ENCODE measurements at places on chromosomes 4 and X.

GRCh38 chrX:95911062-95911461 is 773.6 kb upstream of the DIAPH2 start:
- H3K4me3 ChIP-seq: no peak overlapping the region
- H3K27ac ChIP-seq: no peak overlapping the region
- H3K36me3 ChIP-seq: no peaks in the 10 kb centered on the region
- no peak for DNase-seq
- no peaks in the 10 kb centered on the region for H3K4me1 ChIP-seq
- H3K27me3 ChIP-seq: no peaks in the 10 kb centered on the region

GRCh38 chrX:15749642-15750610 is 11.9 kb downstream of the CA5B start:
- H3K36me3 ChIP-seq: peaks cover 16% of the 10 kb centered on the region
- peaks cover 58% of the 10 kb centered on the region for H3K4me1 ChIP-seq
- no peak for DNase-seq
- no peaks in the 10 kb centered on the region for H3K27me3 ChIP-seq
- peak overlapping the region; percentile 98 for H3K27ac ChIP-seq

DNA sequence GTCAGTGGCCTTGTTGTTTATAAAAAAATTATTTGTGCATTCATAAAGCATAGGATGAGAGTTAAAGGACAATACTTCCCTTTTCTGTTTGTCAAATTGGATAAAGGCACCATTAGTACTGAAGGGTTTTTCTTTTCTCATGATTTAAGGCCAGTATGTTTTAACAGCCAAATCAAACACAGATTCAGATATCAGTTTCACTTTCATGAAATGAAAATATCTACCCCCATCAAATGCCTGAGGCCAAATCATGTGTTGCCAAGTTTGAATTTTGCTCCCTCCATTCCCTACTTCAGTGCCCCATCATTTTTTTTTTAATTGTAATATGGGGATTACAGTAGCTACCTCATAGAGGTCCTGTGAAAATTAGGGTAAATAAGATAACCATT is 745.9 kb downstream of the RPA4 start:
- H3K27me3 ChIP-seq: peaks cover 5% of the 10 kb centered on the region
- no peak overlapping the region for H3K27ac ChIP-seq
- no peaks in the 10 kb centered on the region for H3K4me1 ChIP-seq
- H3K4me3 ChIP-seq: no peak overlapping the region

GRCh38 chr4:118866442-118866841 is 22.2 kb upstream of the SYNPO2 start:
- H3K27me3 ChIP-seq: no peaks in the 10 kb centered on the region
- H3K36me3 ChIP-seq: no peaks in the 10 kb centered on the region
- no peaks in the 10 kb centered on the region for H3K4me1 ChIP-seq

GRCh38 chr4:152962150-152962549 is 26.0 kb downstream of the FHDC1 start:
- no peak for DNase-seq
- H3K4me3 ChIP-seq: no peak overlapping the region
- peaks cover 10% of the 10 kb centered on the region for H3K4me1 ChIP-seq
- H3K36me3 ChIP-seq: no peaks in the 10 kb centered on the region

DNA sequence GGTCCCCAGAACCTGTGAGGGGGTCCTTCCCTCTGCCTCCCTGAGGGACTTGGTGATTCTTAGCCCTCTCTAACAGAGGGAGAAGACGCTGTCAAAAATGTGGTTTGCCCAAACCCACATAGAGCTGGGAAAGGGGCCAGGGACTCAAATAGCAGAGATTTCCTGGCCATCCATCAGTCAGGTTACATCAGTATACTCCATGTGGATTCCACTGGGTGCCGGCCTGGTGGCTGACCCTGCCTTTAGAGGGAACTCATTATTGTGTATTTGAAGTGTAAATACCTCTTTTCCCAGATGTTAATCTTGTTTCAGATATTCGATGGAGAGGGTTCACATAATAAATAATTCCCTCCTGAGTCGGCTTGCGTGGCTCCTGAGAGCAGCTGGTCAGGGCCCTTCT is 130.3 kb downstream of the TBL1X start:
- H3K27ac ChIP-seq: no peak overlapping the region
- peaks cover 19% of the 10 kb centered on the region for H3K4me1 ChIP-seq
- H3K36me3 ChIP-seq: peaks cover 8% of the 10 kb centered on the region
- no peak overlapping the region for H3K4me3 ChIP-seq
- no peaks in the 10 kb centered on the region for H3K27me3 ChIP-seq
- DNase-seq: no peak

GRCh38 chr4:162497564-162498167 is 333.9 kb upstream of the FSTL5 start:
- H3K4me1 ChIP-seq: no peaks in the 10 kb centered on the region
- no peak overlapping the region for H3K27ac ChIP-seq
- DNase-seq: no peak
- H3K4me3 ChIP-seq: no peak overlapping the region
- no peaks in the 10 kb centered on the region for H3K36me3 ChIP-seq

- no peaks in the 10 kb centered on the region for H3K27me3 ChIP-seq
- H3K4me3 ChIP-seq: no peak overlapping the region
These were observed 12.7 kb downstream of the STEEP1 start for GRCh38 chrX:119552508-119552907.

DNA sequence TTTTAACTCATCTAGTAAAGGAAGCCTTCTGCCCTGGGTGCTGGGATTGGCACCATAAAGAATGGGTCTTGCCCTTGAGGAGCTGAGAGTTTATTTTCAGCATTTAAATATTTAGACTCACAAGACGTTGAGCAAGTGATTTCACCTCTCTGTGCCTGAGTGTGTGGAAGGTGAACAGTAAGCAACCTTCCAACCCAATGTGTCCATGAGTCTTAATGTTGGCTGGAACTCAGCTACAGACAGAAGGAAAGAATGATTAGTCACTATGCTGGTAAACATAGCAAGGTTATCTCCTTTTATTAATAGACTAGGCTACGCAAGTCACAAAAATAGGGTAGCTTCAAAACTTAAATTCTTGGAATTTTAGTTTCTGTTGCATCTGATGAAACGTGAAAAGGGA is 277.4 kb upstream of the GATB start:
- no peaks in the 10 kb centered on the region for H3K4me1 ChIP-seq
- no peak for DNase-seq
- no peak overlapping the region for H3K4me3 ChIP-seq
- no peaks in the 10 kb centered on the region for H3K36me3 ChIP-seq
- H3K27ac ChIP-seq: no peak overlapping the region

- no peak for DNase-seq
- no peak overlapping the region for H3K4me3 ChIP-seq
- no peak overlapping the region for H3K27ac ChIP-seq
These were observed 259.8 kb downstream of the FBXO8 start for GRCh38 chr4:174023641-174024040.

DNA sequence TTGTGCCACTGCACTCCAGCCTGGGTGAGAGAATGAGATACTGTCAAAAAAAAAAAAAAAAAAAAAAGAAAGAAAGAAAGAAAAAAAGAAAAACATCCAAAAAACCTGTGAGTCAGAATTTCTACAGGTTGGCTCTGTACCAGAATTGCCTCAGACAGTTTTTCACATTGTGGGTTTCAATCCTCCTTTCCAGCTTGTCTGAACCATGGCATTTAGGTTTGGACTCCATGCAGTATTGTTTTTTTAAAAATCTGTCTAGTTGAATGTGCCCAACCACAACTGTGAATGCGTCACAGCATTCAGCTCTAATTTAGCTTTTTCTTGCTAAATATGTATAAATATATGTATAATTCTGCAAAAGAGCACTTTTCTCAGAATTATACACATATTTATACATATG is 31.4 kb upstream of the ARSH start:
- H3K4me3 ChIP-seq: no peak overlapping the region
- DNase-seq: no peak
- H3K27me3 ChIP-seq: peaks cover under 1% of the 10 kb centered on the region
- no peak overlapping the region for H3K27ac ChIP-seq

- peaks cover 3% of the 10 kb centered on the region for H3K4me1 ChIP-seq
- no peaks in the 10 kb centered on the region for H3K36me3 ChIP-seq
- H3K27ac ChIP-seq: no peak overlapping the region
- H3K27me3 ChIP-seq: no peaks in the 10 kb centered on the region
- no peak for DNase-seq
- no peak overlapping the region for H3K4me3 ChIP-seq
These were observed 47.0 kb upstream of the ARSJ start for GRCh38 chr4:114026447-114026846.

DNA sequence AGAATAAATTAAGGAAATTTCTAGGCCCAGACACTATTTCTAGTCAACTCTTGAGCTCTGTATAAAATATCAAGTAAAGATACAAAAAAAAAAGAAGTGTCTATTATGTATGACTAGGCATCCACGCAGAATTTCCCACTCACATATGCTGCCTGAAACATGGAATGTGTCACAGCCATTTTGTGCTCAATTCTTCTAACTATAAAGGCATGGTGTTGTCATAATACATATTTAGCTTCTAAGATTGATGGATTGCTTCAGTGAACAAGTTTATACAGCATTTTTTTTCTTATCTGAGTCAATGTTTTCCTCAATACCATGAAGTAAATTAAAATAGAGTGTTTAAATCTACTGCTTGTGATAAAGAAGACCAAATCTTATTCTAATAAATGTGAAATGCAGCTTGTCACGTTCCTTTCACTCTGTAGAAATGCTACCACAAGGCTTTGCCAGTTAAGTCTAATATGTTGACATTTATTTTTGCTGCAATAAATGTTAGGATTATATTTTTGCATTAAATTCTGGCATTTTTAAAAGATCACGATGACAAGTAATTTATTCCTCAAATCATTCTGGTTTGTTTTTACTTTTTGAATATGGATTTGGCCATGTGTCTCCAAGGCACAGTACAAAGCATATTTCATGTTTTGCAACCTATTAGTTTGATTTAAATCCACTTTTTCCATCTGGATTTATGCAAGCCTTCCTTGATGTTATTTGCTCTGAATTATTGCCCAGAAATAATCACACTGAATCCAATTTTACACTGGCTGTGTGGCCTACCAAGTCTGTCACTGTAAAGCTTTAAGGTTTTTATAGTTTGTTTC is 1829.0 kb upstream of the PCDH7 start:
- H3K27me3 ChIP-seq: no peaks in the 10 kb centered on the region
- H3K36me3 ChIP-seq: no peaks in the 10 kb centered on the region
- H3K4me1 ChIP-seq: no peaks in the 10 kb centered on the region

DNA sequence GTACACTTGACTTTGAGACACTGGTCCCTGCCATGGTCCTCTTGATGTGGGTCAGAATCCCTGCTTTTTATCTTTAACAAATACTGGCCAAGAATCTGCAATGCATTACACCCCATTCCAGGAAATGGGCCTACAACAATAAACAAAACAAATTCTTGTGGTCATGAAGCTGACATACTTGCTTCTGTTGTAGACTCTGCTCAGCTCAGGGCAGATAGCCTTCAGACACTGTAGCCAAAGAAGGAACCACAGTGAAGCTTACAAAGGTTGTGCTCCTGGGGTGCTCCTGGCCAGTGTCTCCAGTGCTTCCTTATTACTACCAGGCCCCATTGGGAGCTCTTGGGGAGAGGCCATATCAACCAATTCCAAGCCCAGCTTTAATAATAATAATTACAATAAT is 21.8 kb downstream of the KIAA1210 start:
- no peak overlapping the region for H3K27ac ChIP-seq
- no peak overlapping the region for H3K4me3 ChIP-seq
- peaks cover 5% of the 10 kb centered on the region for H3K27me3 ChIP-seq
- no peak for DNase-seq

DNA sequence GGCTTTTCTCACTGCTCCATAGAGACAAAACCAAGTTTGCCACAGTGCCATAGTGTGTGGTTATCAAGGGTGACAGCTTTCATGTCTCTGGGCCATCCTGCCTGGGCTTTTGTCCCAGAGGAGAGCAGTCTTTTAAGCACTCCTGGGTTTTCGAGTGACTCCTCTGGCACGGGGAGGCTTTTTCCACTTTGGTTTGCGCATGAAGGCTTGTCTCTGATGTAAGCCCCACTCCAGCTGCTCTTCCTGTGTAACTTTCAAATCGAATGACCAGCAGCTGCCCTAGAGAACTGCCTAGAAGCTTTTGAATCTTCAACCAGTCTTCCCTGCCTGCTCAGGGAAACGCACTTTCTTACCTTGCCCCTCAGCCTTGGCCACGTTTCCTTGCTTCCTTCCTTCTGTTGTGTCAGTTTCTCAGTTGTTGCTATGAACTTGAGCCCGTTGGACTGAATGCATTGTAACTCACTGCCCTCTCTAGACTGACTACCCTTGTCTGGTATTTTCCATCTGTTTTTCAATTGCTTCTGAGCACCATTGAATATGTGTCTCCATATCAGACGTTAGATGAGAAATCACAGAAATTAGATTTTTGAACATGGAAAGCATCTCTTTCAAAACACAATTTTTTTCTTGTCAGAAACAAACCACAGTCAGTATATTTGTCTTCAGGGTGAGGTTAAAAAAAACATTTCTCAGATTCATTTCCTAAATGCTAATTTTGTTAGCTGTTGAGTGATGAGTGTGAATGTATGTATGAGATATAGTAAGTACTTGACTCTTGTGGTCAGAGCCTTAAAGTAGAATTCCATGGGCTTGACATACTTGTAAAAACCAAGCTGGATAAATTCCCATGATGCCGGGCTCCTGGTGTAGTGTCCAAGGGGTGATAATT is 45.3 kb downstream of the SLC9A6 start:
- no peak overlapping the region for H3K27ac ChIP-seq
- H3K4me1 ChIP-seq: no peaks in the 10 kb centered on the region

- peaks cover 8% of the 10 kb centered on the region for H3K27me3 ChIP-seq
- no peak for DNase-seq
- no peaks in the 10 kb centered on the region for H3K36me3 ChIP-seq
- H3K4me1 ChIP-seq: no peaks in the 10 kb centered on the region
- no peak overlapping the region for H3K27ac ChIP-seq
These were observed 14.7 kb downstream of the SORCS2 start for GRCh38 chr4:7206911-7207567.

DNA sequence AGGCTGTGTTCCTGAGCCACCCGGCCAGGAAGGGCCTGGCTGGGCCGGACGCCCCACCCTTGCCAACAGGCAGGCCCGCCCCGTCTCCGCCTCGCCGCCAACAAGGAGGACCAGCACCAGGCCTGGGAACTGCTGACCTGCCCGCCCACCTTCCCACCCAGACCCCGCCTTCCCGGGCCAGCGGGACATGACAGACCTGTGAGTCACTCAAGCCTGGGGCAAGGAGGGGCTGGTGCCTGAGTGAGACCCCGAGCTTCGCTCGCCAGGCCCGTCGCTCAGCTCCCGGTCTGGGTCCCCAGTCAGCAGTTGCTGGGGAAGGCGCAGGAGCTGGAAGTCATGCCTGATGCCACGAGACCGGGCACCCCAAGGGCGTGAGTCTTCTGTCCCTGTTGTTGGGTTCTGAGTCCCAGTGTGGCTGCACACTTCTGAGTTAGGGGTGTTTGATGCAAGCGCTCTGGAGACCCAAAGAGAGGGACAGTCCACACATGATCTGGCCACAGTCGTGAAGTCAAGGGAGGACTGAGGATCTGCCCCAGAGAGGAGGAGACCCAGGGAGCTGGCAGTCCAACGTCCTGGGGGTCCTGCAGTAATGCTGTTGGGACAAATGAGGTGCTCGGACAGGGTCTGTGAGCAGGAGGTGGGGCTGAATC is at the start of gene DNASE1L1:
Gene DNASE1L1 (minus strand): TSS at position 33 of the 650 bp plus-strand sequence. CDS start 3,686 bp downstream, outside the sequence.
- H3K36me3 ChIP-seq: peaks cover 5% of the 10 kb centered on the region
- H3K4me1 ChIP-seq: peaks cover 22% of the 10 kb centered on the region
- peak within 1 kb of the TSS; percentile 75 for H3K4me3 ChIP-seq
- peak within 1 kb of the TSS; percentile 87 for H3K27ac ChIP-seq
- no peaks in the 10 kb centered on the region for H3K27me3 ChIP-seq

GRCh38 chr4:5991405-5991804 is 26.8 kb downstream of the C4orf50 start:
- DNase-seq: no peak
- peaks cover 5% of the 10 kb centered on the region for H3K27me3 ChIP-seq
- H3K4me1 ChIP-seq: no peaks in the 10 kb centered on the region

GRCh38 chr4:151291485-151291884 is 14.5 kb downstream of the PRSS48 start:
- no peak overlapping the region for H3K4me3 ChIP-seq
- no peaks in the 10 kb centered on the region for H3K4me1 ChIP-seq
- DNase-seq: no peak
- no peak overlapping the region for H3K27ac ChIP-seq
